ENCODE measurements at places on chromosomes 16 and 17.

- DNase-seq: no peak
Observed at GRCh38 chr17:67431249-67432015, 54.4 kb downstream of the PITPNC1 start.

DNA sequence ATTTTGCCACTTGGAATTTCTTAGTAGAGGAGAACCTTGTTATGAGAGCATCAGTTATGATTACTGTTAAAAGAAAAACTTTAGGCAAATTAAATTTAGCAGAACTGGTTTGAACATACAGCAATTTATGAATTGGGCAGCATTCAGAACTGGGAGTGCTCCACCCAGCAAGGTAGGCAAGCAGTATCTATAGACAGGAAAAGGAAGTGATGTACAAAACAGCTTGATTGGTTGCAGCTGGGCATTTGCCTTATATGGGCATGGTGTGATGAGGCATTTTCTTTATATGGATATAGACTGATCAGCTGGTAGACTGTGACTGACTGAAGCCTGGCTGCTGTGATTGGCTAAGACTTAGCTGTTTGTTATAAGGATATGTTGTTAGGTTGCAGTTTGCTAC is 17.6 kb upstream of the CYLD start:
- no peak for DNase-seq

DNA sequence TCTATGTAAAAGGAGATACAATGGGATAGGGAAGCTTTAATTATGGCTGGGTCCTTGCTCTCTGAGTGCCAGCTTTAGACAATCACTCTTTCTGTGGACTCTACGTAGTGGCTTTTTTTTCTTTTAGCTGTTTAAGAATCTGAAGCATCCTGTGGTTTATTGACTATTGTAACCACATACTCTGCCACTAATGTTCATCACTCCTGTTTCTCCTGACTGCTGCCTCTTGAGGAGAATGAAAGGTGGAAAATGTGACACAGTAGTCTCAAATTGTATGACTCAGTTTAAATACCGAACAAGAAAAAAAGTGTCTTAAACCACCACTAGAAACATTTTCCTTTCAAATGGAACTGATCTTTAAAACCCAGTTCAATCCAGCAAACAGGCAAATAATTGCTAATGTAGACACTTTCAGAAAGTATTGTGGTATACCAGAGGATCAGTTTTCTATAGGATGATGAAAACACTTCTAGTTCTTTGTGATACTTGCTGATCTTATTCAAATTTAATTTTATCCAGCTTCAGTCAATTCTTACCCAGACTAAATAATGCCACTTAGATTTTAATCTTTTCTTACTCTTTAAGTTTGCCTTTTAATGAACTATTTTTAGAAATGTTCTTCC is 302.7 kb upstream of the PMFBP1 start:
- DNase-seq: no peak

- no peak for DNase-seq
Observed at GRCh38 chr16:31386157-31386984, 6.8 kb upstream of the ITGAD start.

GRCh38 chr17:80969030-80969673 is 22.5 kb upstream of the CHMP6 start:
- no peak for DNase-seq

DNA sequence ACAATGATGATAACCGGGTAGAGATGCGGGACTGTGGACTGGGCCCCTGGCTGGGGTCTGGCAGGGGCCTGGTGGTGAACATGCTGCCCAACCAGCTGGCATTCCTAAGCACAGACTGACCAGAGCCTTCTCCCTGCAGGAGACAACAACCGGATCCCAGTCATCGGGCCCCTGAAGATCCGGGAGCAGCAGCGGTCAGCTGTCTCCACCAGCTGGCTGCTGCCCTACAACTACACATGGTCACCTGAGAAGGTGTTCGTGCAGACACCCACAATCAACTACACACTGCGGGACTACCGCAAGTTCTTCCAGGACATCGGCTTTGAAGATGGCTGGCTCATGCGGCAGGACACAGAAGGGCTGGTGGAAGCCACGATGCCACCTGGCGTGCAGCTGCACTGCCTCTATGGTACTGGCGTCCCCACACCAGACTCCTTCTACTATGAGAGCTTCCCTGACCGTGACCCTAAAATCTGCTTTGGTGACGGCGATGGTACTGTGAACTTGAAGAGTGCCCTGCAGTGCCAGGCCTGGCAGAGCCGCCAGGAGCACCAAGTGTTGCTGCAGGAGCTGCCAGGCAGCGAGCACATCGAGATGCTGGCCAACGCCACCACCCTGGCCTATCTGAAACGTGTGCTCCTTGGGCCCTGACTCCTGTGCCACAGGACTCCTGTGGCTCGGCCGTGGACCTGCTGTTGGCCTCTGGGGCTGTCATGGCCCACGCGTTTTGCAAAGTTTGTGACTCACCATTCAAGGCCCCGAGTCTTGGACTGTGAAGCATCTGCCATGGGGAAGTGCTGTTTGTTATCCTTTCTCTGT is 5.1 kb upstream of the SLC7A6 start:
- DNase-seq: no peak

DNA sequence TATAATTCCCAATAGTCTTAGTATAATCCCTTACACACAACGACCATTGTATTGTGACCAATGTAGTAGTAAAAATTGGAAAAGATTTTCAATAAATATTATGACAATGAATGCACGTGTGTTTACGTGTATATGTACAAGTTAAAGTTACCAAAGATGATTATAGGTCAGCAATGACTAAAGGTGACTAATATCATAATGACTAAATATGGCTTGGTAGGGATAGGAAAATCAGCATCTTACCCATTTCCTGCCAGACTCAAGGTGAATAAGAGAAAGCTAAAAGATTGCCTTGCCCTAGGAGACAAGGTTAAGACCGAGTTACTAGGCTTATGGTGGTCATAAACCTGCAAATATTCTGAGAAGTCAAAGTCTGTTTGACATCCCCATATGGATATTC is 34.4 kb downstream of the CPD start:
- no peak for DNase-seq

GRCh38 chr17:20173091-20173490 is 163.9 kb downstream of the SPECC1 start:
- DNase-seq: no peak

DNA sequence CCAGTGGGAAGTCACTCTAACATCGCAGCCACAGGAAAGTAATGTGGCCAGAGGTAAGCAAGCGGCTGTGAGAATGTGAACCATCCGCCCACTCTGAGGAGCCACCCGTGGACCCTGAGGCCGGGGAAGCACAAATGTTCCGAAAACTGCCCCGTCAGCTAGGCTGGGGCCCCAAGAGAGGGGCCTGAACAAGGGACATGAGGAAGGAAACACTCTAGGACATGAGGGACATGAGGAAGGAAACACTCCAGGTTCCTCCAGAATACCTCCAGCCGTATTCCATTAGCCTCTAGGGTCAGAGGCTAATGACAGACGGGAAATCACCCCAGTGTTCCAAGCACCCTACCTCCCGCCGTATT is 317 bp downstream of the TEFM start:
- DNase-seq: no peak

DNA sequence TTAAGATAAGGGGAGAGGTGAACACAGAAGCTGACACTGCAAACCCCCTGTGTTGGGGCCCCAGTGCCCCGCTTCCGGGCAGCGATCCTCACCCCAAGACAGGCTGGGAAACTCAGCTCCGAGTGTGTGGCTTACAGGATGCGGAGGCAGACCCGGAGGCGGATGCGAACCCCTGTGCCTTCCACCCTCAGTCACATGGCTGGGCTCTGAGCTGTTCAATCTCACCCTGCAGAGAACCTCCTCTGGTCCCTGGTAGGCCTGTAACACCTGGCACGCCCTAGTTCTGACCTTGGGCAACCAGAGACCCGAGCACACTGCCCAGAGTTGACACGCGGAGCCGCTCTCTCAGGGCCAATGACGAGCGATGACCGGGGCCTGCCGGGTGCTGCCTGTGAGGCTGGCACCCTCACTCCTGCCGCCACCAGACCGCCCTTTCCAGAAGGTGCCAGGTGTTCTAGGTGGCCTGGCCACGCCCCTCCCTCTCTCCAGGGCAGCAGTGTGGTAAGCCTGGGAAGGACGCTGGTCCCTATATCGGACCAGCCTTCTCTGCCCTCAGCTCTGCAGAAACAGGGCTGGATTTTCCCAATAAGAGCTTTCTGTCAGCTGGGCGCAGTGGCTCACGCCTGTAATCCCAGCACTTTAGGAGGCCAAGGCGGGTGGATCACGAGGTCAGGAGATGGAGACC is 23.3 kb downstream of the MEAK7 start:
- no peak for DNase-seq

- DNase-seq: no peak
Observed at GRCh38 chr16:83143788-83144187, 517.0 kb downstream of the CDH13 start.

DNA sequence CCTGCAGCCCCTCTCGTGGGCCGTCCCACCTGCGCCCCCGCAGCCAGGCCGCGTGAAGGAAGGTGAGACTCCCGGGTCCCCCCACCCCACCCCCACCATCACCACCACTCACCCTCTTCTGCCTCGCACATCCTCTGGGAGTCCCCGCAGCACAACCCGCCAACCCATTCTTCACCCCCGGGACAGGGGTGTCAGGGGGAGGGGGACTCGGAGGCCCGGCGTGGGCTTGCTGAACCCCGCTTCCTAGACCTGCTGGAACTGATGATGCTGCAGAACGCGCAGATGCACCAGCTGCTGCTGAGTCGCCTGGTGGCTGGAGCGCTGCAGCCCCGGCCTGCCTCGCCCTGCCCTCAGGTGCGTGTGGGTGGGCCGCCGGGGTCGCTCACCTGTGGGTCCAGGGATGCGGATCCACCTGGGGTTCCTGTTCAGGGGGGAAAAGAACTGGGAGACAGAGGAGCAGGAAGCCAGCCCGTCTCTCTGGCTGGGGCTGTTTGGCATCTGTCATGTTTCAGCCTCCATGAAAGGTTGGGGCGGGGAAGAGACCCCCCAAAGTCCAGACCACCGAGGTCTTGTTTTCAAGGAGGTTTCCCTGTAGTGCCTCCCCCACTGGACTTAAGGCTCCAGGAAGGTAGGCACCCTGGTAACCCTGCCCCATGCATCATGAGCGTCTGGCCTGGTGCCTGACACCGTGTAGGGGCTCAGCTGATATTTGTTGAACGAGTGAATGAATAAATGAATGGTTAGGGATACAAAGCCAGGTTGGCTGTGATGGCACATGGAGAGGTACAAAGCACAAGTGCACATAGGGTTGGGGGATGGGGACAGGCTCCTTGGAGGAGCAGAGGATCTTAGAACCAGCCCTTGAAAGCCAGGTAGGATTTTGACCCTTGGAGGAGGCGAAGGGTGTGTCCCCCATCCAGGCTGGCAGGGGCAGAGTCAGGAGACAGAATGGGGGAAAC is 849 bp downstream of the PRR29 start:
- no peak for DNase-seq

GRCh38 chr17:78211032-78211431 is 3.0 kb upstream of the BIRC5 start:
- no peak for DNase-seq

DNA sequence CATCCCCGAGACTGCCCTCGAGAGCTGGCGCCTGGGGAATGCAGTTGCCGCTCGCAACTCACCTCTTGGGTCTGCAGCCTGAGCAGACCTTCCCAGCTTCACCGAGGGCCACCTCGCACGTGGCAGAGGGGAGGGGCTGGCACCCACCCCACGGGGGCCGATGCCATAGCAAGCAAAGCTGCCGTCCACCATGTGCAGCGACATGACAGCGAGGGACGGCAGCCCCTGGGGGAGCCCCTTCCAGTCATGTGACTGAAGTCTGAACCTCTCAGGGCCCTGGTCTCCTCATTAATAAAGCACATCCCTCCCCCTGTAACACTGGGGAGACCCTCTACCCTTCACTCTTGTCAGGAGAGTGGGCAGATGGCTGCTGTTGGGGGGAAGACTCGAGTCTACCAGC is 30.5 kb downstream of the CIBAR2 start:
- DNase-seq: no peak

GRCh38 chr16:56667581-56668571 is at the start of gene MT1G:
MT1G (minus strand) TSS chr16:56668065; CDS start chr16:56667993, 72 bp downstream.
- DNase-seq: no peak

DNA sequence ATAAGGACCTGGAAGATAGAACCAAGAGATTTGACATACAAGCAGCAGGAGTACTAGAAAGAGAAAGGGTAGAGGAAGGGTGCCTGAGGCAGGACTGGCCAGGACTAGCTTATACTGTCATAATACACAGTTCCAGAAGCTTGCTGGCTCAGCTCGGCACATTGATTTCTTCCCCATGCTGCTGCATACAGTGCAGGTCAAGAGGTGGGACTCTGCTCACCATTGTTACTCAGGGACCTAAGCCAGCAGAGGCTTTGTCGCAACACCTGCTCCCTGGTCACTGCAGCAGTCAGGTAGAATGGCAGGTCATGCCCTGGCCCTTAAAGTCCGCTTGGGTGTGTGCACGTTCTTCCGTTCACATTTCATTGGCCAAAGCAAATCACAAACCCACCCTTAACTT is 32.8 kb downstream of the LDHD start:
- no peak for DNase-seq

DNA sequence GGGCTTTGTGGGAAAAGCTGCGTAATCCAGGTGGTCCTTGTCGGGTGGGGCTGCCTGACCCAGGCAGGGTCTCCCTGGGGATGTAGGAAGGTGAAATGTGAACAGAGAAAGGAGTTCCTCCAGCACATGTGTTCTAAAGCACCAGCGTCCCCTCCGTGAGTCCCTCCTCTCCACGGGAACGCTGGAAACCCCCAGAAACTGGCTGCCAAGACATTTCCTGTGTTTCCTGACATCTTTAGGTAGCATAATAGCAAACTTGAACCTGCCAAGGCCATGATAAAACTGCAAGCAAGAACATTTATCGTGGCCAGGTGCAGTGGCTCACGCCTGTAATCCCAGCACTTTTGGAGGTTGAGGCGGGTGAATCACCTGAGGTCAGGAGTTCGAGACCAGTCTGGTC is 12.6 kb upstream of the PYDC1 start:
- DNase-seq: no peak

DNA sequence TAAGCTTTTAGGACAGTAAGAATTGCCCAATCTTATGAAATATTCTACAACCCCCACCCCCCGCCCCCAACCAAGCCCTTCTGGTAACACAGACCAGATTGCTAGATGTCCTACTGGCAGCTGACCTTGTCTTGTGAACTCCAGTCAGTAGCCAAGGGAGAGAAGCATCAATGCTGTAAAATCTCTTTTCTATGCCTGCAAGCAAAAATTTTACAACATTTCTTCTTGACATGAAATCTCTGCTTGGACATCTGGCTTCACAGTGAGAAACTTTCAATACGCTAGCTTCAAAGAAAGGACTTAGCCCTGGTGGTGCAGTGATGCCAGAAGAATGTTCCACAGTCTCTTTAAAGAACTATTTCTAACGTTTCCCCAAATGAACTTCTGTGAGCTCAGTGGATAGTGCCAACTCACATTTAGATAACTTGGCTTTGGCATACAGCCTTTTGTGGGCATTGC is 169.3 kb upstream of the AXIN2 start:
- DNase-seq: peak; percentile 62

- DNase-seq: no peak
Observed at GRCh38 chr17:48604770-48605329, at the start of gene HOXB6. HOXB6 (minus strand) TSS chr17:48604986; CDS start chr17:48598150, 6,836 bp downstream.

GRCh38 chr17:83115832-83116231 is 36.4 kb downstream of the METRNL start:
- DNase-seq: no peak

GRCh38 chr17:45266372-45266926 is 4.6 kb upstream of the SPATA32 start:
- DNase-seq: no peak

All from skin of body (tissue), 3 donors.